ENCODE measurements at places on chromosomes 4 and X. TPM values are rescaled to one million over a fixed set of nuclear protein-coding genes. Genes with fewer than 3 reads are reported as not detected.

- DNase-seq: no peak
Observed at GRCh38 chrX:116009861-116010710, 160.5 kb upstream of the AGTR2 start.

- no peak for DNase-seq
Observed at GRCh38 chrX:17414027-17414658, 39.1 kb downstream of the NHS start.

Gene CDX4
- not detected for total RNA-seq

DNA sequence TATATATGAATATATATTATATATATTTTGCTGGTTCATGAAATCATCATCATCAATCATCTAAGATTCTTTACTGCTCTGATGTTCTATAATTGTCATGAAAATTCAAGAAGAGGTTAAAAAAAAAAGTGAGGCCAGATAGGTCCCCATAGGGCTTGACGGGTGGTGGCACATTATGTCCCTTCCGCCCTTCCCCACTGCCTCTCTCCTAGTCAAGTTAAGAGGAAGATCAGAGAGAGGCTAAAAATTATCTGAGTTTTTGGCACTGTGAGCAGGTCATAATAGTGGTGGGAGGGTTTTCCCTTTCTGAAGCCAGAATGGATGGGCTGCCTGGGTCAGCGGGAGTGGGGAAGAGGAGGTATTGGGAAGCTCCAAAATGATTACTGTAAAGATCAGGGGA, 5.4 kb downstream of the SYNPO2 start:
- DNase-seq: no peak

Gene ZCCHC13
- total RNA-seq: not detected

DNA sequence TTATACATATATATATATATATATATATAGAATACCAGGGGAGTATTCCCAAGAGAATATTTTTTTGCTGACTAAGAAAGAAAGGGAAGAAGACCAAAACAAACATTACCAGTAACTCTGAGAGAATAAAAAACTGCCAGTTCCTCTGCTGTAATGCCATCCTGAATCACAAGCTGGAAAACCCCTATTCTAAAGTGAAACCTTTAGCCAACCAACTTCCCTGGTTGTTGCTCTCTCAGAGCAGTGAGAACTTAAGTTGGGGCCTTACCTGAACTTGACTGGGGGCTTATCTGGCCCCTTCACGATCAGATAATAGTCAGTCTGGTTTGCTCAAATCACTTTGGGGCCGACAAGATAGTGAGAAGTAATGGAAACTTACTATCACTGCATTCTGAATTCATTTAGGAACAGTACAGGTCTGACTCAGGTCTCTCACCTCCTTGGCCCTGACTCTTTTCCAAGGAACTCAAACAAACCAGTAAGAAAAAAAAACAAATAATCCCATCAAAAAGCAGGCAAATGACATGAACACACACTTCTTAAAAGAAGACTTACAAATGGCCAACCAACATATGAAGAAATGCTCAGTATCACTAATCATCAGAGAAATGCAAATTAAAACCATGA, 62.5 kb downstream of the CD40LG start:
- DNase-seq: no peak

Gene SMIM43
- total RNA-seq: not detected

DNA sequence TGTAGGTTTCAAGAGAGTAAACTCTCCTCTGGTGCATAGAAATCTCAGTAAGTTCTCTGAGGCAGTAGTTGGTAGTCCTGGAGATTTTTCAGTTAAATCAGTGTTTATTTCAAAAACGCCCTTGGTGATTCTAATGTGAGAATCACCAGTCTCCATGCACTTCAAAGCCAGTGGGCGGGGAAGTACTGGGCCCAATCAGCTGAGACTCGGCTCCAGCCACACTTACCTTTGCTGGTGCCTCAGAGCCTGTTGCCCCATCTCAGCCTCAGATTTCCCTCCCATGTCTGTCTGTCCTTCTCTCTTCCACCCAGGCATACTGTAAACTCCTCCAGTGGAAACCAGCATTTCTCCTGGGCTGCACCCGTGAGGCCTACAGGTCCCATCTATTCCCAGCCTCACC, 7.4 kb upstream of the MGST2 start:
- no peak for DNase-seq

GRCh38 chrX:10103023-10103422, 53.8 kb upstream of the CLCN4 start:
- DNase-seq: no peak

Gene FAM53A
- 2.1 TPM for total RNA-seq

DNA sequence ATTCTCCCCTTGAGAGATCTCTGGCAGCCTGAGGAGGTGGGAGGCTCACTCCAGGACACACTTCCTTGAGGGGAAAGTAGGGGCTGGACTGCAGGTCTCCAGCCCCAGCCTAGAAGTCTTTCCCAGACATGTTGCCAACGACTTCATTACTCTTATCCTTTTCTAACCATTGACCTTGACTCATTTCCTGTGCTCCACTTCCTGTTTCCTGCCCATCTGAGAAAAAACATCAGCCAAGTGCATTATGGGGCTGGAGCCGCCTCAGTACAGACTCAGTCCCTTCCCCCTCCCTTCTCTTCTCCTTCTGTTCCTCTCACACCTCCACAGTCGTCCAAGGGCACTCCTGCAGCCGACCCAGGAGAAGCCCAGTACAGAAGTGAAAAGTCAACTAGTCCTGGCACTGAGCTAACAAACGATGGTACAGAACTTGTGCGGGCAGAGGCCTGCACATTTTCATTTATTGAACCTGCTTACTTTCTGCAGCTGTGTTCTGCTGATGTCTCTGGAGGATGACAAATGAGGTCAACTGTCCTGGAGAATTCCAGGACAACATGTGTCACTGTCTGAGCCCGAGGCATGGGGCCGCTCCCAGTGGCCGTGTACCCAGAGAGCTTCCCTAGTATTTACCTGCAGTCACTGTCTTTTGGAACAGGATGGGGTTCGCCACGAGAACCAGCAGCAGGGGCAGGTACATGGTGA, 20.1 kb downstream of the GPR143 start:
- DNase-seq: no peak

DNA sequence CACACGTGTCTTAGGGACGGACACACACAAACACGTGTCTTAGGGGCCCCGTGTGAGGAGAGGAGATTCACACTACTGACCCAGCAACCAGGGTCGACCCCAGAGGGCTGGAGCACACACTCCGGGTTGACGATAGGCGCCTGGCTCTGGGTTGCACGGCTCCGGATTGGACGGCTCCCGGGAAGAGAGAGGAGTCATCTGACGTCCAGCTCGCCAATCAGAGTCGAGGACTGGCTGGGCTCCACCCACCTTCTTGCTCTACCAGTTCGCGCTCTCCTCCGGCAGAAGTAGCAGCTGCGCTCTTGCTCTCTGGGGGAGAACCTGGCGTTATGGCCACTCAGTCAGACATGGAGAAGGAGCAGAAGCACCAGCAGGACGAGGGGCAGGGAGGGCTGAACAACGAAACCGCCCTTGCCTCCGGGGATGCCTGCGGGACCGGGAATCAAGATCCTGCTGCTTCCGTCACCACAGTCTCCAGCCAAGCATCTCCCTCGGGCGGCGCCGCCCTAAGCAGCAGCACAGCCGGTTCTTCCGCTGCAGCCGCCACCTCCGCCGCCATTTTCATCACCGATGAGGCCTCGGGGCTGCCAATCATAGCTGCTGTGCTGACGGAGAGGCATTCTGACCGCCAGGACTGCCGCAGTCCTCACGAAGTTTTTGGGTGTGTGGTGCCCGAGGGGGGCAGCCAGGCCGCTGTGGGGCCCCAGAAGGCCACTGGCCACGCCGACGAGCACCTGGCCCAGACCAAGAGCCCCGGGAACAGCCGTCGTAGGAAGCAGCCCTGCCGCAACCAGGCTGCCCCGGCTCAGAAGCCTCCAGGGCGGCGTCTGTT, 74.3 kb downstream of the NUDT10 start:
- DNase-seq: no peak

- no peak for DNase-seq
Observed at GRCh38 chr4:8315435-8316250, 46.1 kb downstream of the HTRA3 start.

Gene OSTC
- total RNA-seq: 150 TPM

Gene PGAM4
- total RNA-seq: not detected

DNA sequence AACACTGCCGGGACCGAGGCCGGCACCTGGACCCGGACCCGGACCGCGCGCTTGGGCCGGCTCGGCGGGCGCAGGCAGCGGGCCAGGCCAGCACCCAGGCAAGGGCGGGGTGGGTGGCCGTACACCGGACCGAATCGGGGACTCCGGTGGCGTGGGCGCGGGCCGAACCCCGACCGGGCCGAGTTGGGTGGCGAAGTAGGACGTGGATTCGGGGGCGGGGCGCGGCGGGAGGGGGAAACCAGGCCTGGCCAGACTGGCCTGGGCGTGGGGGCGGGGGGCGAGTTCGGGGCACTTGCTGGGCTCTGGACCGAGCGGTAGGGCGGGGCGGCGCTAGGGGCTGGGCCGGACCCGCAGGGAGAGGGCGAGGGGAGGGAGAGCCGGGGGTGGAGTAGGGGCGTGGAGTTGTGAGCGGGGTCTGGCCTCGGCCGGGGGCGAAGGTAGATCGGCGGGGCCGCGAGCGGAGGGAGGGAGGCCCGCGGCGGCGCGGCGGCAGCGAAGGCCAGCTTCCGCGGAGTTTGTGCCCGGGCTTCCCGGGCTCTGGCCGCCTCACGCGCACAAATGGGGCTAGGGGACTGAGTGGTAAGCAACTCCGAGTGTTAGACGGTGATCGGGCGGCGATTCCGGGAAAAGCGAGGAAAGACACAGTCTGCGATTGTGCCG, 1.8 kb upstream of the BCORL1 start:
- no peak for DNase-seq

Gene TEX13C
- total RNA-seq: 0.21 TPM

- DNase-seq: no peak
Observed at GRCh38 chrX:24339911-24340310, 20.5 kb upstream of the SUPT20HL1 start.

Gene PDZD4
- total RNA-seq: 14.6 TPM

Gene CENPVL1
- 0.32 TPM for total RNA-seq
